Activated CD8-positive, alpha-beta T cell treated with anti-CD3 and anti-CD28 coated beads for 36 hours (primary cell): ENCODE measurements at places on chromosomes 2 and 18. TPM values are rescaled to one million over a fixed set of nuclear protein-coding genes. Genes with fewer than 3 reads are reported as not detected.

- DNase-seq: no peak
Measured at GRCh38 chr18:48100165-48100575, 169.7 kb upstream of the SMAD2 start.

- DNase-seq: peak; percentile 50
Measured at GRCh38 chr2:196170606-196171247, 651 bp downstream of the STK17B start.

GRCh38 chr2:44974064-44974715 lies 32.7 kb downstream of the SIX3 start:
- DNase-seq: no peak

- DNase-seq: no peak
Measured at GRCh38 chr18:25517881-25518715, 166.1 kb upstream of the ZNF521 start.

- no peak for DNase-seq
Measured at GRCh38 chr2:9744256-9745004, 98.8 kb upstream of the TAF1B start.

DNA sequence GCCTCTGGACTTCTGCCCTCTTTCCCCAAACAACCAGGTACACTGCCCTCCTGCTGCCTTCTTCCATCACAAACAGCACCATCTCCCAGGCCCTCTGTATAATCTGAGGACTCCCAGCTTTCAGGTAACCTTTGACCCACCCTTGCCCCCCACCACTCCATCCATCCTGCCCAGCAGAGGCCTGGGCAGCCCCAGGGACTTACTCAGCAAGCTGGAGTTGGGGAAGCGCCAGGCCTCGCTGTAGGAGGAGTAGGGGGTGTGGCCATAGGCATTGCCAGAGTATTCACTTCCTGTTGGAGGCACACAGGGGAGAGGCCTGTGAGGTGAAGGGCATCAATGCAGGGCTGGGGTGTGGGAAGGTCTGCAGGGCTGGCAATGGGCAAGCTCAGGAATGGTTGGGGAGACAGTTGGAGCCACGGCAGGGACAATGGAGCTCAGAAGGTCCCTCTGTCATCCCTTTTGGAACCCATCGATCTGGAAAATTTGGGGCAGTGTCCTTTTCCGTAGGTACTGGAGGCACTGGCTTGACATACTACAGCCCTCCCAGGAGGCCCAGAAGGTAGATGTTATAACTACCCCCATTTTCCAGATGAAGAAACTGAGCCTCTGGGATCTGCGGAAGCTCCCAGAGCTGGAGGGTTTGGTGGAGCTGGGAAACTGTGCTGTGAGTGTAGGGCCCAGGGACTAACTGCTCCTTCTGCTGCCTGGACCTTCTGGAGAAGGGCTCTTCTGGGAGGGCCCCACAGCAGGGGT lies 46.3 kb downstream of the PSD4 start:
- no peak for DNase-seq

The TNP1 gene
- not detected for total RNA-seq

The GRB14 gene
- not detected for total RNA-seq

The IL36RN gene
- total RNA-seq: not detected

The BOLL gene
- total RNA-seq: not detected

The QPCT gene
- total RNA-seq: 0.29 TPM

DNA sequence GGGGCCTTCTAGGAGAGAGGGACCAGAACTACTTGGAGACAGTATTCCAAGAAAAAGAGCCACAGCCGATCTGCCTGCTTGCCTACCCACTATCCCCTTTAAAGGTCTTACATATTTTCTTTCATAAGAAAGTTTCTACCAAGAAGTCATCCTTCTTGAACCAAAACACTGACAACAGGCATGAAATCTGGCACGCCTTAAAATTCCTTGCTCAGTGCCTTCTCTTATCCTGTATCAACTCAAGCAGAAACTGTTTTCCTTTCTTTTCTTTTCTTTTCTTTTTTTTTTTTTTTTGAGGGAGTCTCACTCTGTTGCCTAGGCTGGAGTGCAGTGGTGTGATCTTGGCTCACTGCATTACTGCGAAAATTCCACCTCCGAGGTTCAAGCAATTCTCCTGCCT lies 48.3 kb upstream of the ZFP36L2 start:
- no peak for DNase-seq

GRCh38 chr2:217160978-217161973 lies 301.4 kb upstream of the TNP1 start:
- peak; percentile 9 for DNase-seq

DNA sequence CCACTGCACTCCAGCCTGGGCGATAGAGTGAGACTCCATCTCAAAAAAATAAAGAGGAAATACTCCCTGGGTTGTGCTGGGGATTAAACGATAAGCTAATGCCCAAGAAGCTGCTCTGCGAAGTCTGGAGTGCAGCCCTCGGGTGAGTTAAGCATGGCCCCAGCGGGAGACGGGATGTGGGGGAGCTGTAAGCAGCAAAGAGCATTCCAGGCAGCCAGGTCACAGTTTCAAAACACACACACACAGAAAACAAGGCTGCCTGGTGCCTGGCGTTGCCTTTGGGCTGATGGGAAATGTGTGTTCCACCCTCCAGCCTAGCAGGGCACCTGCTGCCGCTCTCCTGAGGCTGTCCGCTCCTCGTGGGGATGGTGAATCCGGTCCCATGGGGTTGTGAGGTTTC lies 24.1 kb downstream of the ODC1 start:
- DNase-seq: no peak

DNA sequence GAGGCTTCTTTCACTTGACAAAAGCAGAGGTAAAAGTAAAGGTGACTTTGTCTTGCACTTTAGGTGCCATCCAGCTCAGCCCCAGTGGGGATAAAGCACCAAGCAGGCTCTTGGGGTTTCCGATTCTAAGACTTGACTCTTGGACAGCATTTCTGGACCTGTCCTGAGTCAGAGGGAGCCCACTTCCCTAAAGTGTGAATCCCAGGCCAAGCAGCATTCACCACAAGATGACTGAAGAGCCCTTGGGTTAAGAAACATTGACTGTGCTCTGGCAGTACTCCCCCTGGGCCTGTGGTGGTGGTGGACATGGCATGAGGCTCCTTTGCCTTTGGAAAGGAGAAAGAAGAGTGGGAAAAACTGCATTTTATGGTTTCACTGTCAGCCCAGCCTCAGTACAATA lies 638.0 kb upstream of the VRK2 start:
- no peak for DNase-seq

The CROCC2 gene
- total RNA-seq: not detected

- DNase-seq: no peak
Measured at GRCh38 chr2:109611467-109612095, 2.2 kb downstream of the SEPTIN10 start.

DNA sequence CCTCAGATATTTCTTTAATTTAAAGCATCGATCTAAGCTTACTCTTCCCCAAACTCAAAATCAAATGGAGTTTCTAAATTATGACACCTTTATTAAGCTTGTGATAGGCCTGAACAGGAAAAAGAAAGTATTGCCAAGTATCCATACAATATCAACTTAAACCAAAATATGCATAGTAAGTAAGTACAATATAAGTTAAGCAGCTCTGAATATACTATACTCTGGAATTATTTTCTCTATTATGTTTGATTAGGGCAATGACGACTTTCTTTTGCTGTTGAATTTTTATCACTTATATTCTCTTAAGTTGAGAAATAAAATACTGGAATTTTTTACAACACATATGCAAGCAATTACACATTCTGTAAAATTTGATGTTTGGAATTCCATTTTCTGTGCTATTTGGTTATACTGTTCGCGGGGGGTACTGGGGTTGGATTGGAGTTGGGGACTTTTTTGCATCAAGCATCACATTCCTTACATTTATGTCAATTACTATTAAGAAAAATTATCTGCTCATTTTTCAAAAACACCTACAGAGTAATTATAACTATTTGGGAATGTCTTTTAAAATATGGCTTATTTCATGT lies 2.2 kb downstream of the COL5A2 start:
- DNase-seq: no peak

The MEP1B gene
- not detected for total RNA-seq

DNA sequence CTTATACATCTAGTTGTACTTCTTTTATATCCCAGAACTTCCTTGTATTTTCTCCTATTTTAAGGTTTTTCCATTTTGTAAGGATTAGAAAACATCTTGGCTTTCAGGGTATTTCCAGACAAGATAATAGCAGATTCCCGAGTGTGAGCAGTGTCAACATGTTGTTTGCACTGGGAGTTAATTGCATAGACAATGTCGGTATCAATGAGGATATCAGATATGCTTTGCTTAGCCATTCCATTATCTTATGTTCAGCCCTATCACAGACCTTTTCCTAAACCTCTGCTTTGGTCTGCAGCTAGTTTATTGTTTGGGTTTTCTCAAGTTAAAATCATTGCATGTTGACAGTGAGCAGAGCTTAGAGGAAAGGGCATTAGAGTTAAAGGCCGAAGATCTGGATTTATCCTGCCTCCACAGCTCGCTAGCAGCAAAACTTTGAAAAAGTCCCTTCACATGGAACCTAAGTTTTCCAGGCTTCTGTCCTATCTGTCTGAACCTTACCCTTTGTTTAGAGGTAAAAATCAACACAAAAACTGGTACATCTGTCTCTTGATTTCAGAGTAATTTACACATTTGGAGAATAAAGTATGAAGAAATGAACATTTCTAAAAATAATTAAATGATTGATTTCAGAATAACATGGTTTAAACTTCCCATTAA lies 355.4 kb downstream of the KIAA1328 start:
- no peak for DNase-seq

- DNase-seq: no peak
Measured at GRCh38 chr2:118913131-118913802, 28.7 kb upstream of the MARCO start.

The CELF4 gene
- not detected for total RNA-seq

The VWA3B gene
- not detected for total RNA-seq

DNA sequence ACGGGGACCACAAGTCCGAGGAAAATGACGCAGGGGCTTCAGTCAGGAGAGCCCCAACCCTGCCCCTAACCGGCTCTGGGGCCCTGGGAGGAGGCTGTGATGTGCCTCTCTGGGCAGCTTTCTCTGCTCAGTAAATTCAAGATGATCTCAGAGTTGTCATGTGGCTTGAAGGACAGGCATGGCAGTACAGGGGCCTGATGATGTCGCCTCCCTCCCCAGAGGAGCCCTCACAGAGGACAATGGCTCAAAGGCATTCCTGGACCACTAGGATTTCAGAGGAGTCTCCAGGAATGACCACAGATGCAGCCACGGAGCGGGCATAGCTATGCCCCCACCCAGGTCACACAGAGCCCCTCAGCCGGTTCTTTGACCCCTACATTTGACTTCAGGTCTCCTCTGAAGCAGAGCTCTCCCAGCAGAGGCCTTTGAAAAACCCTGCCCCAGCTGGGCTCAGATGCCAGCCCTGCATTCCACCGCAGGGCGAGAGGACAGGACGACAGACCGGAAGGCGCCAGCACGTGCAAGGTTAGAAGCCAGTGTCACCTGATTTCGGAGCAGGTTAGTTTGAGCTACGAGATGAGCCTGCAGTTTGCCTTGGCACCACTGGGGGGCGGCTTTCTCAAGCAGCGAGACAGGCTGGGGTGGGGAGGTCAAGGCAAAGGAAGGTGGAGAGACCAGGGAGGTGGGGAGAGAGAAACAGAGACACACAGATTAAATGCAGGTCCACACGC lies 39.2 kb downstream of the BIN1 start:
- peak; percentile 88 for DNase-seq

The CASP8 gene
- total RNA-seq: 35.2 TPM

GRCh38 chr18:28690100-28690499 lies 513.2 kb upstream of the CDH2 start:
- DNase-seq: no peak

DNA sequence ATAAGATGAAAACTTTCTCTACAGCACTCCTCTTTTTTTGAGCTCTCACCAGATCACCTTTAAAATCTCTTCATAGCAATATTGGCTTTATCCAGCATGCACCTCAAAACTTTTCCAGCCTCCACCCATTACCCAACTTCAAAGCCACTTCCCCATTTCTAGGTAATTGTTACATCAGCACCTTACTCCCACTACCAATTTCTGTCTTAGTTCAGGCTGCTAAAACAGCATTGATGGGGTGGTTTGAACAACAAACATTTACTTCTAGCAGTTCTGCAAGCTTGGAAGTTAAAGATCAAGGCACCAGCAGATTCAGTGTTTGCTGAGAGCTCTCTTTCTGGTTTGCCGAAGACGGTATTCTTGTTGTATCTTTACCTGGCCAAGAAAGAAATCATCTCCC lies 114.0 kb upstream of the SLC39A10 start:
- DNase-seq: no peak

GRCh38 chr2:218039171-218039570 lies 29.9 kb upstream of the RUFY4 start:
- no peak for DNase-seq
